AG04450 (cell line): ENCODE measurements at places on chromosomes 13 and 19.

DNA sequence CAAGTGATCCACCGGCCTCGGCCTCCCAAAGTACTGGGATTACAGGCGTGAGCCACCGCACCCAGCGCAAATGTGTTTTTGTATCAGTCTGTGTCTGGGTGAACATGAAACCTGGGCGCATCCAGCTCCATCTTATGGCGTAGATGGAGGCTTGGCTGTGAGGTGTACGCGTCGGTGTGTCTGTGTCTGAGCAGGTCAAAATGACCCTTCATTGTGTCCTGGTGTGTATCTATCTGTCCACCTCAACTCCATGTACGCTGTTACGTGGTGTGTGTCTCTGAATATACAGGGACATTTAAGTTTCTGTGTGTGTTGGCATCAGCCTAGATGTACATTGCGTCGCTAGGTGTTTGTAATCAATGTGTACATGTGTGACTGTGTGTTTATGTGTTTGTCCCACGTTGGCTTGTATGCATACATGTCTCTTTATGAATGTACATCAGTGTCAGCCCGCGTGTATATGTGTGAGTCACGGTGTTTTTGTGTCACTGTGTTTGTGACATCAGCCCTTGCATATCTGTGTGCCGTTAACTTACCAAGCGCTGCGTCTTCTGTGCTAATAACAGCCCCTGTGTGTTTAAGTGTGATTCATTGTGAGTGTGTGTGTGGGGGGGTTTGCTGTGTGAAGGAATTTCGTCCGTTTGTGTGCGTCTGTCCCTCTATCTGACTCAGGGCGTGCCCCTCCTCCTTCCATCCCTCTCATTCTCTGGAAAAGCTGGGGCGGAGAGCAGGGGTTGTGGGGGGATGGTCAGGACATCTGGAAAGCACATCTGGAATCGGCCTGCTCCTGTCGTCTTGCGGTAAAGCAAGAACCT lies 6.4 kb downstream of the AXL start:
- peak; percentile 97 for DNase-seq

DNA sequence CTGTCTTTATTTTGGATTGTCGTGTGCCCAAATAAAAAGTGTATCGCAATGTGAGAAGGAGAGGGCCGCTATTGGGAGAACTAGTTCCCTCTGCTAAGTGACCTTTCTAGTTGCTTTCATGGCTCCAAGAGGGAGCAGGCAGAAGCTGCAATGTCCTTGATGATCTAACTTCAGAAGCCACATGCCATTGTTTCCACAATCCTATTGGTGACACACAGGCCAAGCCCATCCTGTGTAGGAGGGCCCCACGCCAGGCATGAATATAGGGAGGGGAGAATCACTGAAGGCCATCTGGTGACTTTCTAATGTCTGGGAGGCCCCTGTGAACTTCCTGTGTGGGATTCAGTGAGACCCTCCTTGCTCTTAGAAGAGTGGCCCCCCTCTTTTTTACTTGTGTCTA lies 47.8 kb upstream of the KPNA3 start:
- DNase-seq, result no peak

- peak; percentile 41 for DNase-seq
Observed at GRCh38 chr19:12611361-12611699, 610 bp downstream of the ZNF791 start.

GRCh38 chr13:39378306-39378705 lies 224.7 kb downstream of the LHFPL6 start:
- DNase-seq, result no peak

DNA sequence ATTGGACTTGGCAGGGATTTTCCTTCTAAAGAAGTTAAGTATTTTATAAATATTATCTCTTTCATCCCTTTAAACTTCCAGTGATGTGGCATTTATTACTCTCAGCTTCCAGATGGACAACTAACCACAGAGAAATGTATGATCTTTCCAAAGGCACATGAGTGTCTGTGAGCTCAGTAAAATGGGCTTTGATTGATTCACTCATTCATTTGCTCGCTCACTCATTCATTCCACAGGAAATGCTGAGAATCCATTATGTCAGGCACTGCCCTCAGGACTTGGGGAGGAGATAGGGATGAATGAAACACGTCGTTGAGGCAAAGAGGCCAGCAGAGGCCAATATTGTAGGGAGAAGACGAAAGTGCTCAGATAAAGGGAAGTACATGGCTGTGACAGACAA lies 359.3 kb downstream of the EFNB2 start:
- DNase-seq, result no peak

DNA sequence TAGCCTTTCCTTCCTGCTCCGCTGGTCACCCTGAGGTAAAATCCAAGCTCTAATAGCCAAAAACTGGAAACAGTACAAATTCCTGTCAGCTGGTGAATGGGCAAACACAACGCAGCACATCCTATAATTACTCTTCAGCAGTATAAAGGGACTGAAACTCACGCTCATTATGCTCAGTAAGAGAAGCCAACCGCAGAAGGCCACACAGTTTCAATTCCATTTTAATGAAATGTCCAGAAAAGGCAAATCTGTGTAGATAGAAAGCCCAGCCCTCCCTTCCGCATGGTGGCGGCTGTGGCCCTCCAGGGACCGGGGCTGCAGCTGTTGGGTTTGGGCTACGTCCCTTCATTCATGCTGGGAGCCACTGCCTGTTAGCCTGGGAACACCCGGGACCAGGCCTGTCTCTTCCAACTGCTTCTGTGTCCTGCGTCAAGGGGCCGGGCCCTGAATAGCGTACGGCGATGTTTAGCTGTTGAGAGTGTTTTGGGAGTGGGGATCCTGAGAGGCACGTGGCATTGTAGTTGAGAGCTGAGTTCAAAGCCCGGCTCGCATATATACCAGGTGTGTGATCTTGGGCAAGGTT lies 23.5 kb downstream of the NKPD1 start:
- DNase-seq, result no peak
